Endothelial cell of umbilical vein (primary cell): ENCODE measurements at places on chromosomes 2 and 18. TPM values are rescaled to one million over a fixed set of nuclear protein-coding genes. Genes with fewer than 3 reads are reported as not detected.

GRCh38 chr2:30713698-30714097 lies 93.5 kb downstream of the CAPN13 start:
- no peak overlapping the region for H3K4me3 ChIP-seq
- H3K36me3 ChIP-seq, result no peaks in the 10 kb centered on the region
- H3K27me3 ChIP-seq, result no peaks in the 10 kb centered on the region
- H3K4me1 ChIP-seq, result no peaks in the 10 kb centered on the region
- no peak for DNase-seq
- H3K27ac ChIP-seq, result no peak overlapping the region

DNA sequence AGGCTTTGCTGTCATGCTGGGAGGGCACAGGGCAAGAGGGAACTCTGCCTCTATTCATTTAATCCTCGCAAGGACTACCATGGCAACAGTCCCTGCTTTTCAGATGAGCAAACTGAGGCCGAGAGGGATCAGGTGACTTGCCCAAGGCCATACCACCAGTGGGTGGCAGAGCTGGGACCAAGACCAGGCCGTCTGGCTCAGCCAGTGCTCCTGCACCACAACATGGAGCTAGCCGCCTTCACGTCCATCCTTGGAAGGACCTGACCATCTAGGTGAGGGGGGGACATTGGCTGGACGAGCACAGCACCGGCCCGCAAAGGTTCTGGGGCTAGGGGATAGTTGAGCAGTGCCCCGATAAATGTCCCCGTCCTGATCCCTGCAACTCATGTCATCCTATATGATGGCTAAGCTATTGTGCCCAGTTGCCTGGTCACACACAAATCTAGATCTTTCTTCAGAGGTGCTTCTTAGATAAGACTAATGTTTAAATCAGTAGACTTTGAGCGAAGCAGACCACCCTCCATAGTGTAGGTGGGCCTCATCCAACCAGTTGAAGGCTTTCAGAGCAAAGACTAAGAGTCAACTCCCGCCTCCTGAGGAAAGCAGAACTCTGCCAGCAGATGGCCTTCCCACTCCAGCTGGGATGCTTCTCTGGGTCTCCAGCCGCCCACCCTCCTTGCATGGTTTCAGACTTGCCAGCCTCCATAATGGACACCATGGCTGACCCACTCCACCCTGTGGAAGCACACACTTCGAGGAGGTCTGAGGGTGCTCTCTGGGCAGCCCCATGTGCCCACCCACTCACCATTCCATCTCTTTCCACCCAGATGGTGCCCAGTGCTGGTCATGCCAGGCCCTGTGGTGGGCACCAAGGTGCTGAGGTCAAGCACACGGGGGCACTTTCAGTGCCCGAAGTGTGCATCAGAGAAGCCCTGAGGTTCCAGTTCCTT lies 214.8 kb upstream of the RAB6C start:
- DNase-seq, result no peak
- no peaks in the 10 kb centered on the region for H3K27me3 ChIP-seq
- H3K36me3 ChIP-seq, result no peaks in the 10 kb centered on the region
- H3K27ac ChIP-seq, result no peak overlapping the region
- no peak overlapping the region for H3K4me3 ChIP-seq
- H3K4me1 ChIP-seq, result no peaks in the 10 kb centered on the region

GRCh38 chr2:74142340-74142739 lies 5.4 kb downstream of the BOLA3 start:
- H3K36me3 ChIP-seq, result no peaks in the 10 kb centered on the region
- no peak for DNase-seq
- no peaks in the 10 kb centered on the region for H3K27me3 ChIP-seq
- no peak overlapping the region for H3K27ac ChIP-seq

DNA sequence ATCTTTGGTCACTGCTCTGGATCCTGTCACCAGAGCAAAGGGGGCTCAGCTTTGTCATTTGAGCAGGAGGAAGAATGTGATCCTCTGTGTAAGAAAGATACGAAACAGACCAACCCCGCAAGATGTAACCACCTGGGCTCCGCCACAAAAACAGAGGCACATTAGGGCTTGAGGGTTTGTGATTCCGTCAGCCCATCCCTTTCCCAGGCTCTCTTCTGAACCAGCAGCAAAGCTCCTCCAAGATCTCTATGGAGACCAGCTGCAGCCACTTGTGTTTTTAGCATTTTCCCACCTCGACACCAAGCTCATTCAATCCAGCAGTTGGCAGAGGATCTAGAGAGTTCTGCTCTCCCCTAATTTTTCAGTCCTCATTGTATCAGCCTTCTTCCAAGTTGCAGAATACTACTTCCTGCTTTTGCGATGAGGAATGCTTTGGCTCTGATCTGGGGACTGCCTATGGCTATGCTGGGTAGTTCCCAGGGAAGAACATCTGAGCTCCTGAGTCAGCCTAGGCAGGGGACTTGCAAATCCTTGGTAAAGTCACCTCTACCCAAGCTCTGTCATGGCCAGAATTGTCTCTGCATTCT lies 139.6 kb upstream of the RAB12 start:
- H3K27me3 ChIP-seq, result no peaks in the 10 kb centered on the region
- no peaks in the 10 kb centered on the region for H3K36me3 ChIP-seq
- peaks cover 13% of the 10 kb centered on the region for H3K4me1 ChIP-seq

DNA sequence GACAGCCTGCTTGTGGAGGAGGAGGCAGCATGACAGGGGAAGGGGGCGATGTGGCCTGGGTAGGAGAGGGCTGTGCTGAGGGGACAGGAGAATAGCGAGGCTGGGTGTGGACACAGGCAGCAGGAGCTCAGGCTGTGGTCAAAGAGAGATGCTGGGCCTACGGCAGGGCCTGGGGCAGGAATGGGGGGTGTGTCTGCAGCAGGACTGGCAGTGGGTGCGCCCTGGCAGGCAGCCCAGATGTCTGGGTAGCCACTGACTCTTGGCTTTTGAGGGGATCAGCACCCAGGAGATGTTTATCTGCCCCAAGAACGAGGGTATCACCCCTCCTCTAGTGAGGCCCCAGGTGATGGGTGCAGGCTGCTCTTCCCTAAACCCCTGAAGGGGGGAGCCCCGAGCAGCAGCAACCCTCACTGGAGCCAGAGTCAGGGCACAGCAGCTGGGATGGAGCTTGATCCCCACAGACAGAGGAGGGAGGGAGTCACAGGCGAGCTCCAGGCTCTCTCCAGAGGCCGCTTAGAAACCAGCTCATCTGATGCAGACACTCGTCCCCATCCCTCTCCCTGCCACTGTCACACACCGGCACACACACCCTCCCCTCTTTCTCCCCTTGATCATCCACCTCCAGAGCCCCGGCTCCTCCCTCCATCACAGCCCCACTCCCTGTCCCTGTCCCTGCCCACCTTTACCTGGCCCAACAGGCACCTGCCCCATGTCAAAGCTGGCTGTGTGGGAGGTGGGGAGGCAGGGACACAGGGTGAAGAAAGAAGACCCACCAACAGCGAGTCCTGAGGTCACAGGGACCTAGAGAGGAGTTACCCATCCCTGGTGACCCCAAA lies 29.8 kb upstream of the TNS1 start:
- no peaks in the 10 kb centered on the region for H3K4me1 ChIP-seq
- no peak for DNase-seq
- H3K36me3 ChIP-seq, result no peaks in the 10 kb centered on the region
- H3K27ac ChIP-seq, result no peak overlapping the region
- peaks cover 16% of the 10 kb centered on the region for H3K27me3 ChIP-seq

GRCh38 chr2:134351016-134351415 lies 97.1 kb downstream of the MGAT5 start:
- no peak for DNase-seq
- no peak overlapping the region for H3K27ac ChIP-seq
- H3K27me3 ChIP-seq, result no peaks in the 10 kb centered on the region
- no peak overlapping the region for H3K4me3 ChIP-seq
- H3K36me3 ChIP-seq, result no peaks in the 10 kb centered on the region
- peaks cover 8% of the 10 kb centered on the region for H3K4me1 ChIP-seq

- no peaks in the 10 kb centered on the region for H3K27me3 ChIP-seq
- no peak overlapping the region for H3K27ac ChIP-seq
- no peaks in the 10 kb centered on the region for H3K36me3 ChIP-seq
- no peak overlapping the region for H3K4me3 ChIP-seq
These were observed 16.5 kb upstream of the GBX2 start for GRCh38 chr2:236184701-236185100.

- no peaks in the 10 kb centered on the region for H3K4me1 ChIP-seq
- no peak overlapping the region for H3K4me3 ChIP-seq
- no peaks in the 10 kb centered on the region for H3K36me3 ChIP-seq
- no peaks in the 10 kb centered on the region for H3K27me3 ChIP-seq
These were observed 252.4 kb downstream of the NDUFA10 start for GRCh38 chr2:239772721-239773120.

DNA sequence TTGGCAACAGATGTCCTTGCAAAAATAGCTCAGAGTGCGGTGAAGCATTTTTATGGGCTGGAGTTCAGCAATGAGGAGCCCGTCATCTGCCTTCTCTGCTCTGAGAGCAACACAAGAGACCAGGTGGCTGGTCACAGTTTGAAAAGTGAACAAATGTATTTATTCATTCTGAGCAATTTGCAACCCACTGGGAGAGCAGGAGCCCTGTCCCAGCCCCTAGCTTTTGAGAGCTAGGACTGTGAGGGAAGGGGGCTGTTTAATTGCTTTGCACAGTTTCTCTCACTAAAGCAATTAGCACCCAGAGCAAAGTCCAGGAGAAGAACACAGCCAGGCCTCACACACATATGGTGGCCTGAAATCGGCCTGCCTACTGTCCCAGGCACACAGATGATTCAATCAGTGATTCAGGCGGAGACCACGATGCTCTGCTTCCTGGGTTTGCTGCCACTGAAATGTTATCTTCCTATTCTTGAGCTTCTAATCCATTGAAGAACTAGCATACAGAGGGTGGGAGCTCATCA lies 646.1 kb upstream of the ACVR2A start:
- no peak overlapping the region for H3K27ac ChIP-seq
- no peak overlapping the region for H3K4me3 ChIP-seq
- no peak for DNase-seq
- no peaks in the 10 kb centered on the region for H3K4me1 ChIP-seq
- no peaks in the 10 kb centered on the region for H3K27me3 ChIP-seq
- no peaks in the 10 kb centered on the region for H3K36me3 ChIP-seq

GRCh38 chr2:79993144-79993543 lies 311.4 kb downstream of the LRRTM1 start:
- H3K4me3 ChIP-seq, result no peak overlapping the region
- H3K27me3 ChIP-seq, result no peaks in the 10 kb centered on the region
- H3K27ac ChIP-seq, result no peak overlapping the region
- no peaks in the 10 kb centered on the region for H3K4me1 ChIP-seq
- H3K36me3 ChIP-seq, result no peaks in the 10 kb centered on the region

- no peaks in the 10 kb centered on the region for H3K27me3 ChIP-seq
- H3K4me3 ChIP-seq, result peak overlapping the region; percentile 98
- peak overlapping the region; percentile 52 for H3K27ac ChIP-seq
- H3K36me3 ChIP-seq, result no peaks in the 10 kb centered on the region
These were observed 674 bp downstream of the PTPN4 start for GRCh38 chr2:119760237-119760955.

DNA sequence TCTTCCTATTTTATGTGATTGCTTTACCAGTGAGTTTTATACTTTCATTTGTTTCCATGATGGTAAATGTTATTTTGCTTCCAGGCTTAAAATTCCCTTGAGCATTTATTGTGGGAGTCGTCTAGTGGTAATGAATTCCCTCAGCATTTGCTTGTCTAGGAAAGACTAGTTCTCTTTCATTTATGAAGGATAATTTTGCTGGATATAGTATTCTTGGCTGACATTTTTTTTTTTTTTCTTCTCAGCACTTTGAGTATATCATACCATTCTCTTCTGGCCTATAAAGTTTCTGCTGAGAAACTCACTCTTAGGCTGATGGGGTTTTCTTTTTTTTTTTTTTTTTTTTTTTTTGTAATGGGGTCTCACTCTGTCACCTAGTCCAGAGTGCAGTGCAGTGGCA lies 99.1 kb downstream of the EDAR start:
- H3K4me1 ChIP-seq, result no peaks in the 10 kb centered on the region
- H3K4me3 ChIP-seq, result no peak overlapping the region
- no peaks in the 10 kb centered on the region for H3K27me3 ChIP-seq
- no peak overlapping the region for H3K27ac ChIP-seq
- no peaks in the 10 kb centered on the region for H3K36me3 ChIP-seq
- no peak for DNase-seq

DNA sequence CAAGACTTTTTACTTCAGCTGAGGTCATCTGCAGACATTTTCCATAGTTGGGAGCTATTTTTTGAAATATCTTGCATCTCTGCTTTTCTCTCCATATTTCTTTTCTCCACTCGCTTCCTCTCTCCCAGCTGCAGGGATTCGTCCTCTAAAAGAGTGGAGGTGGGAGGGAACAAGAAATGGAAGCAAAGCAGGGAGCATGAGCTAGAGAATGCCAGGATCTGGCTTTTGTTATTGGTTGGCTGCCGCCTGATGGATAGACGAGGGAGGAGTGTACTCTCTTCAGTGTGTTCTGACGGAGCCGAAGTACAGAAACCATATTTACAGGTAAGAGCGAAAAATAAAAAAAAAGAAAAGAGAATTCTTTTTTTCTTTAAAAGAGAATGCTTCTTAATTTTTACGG lies at the start of gene CSRNP3:
CSRNP3 (plus strand) TSS at position 282 of the 400 bp plus-strand sequence. CDS start 125,368 bp downstream, outside the sequence.
- H3K36me3 ChIP-seq, result no peaks in the 10 kb centered on the region
- no peak within 1 kb of the TSS for H3K27ac ChIP-seq
- no peaks in the 10 kb centered on the region for H3K27me3 ChIP-seq

DNA sequence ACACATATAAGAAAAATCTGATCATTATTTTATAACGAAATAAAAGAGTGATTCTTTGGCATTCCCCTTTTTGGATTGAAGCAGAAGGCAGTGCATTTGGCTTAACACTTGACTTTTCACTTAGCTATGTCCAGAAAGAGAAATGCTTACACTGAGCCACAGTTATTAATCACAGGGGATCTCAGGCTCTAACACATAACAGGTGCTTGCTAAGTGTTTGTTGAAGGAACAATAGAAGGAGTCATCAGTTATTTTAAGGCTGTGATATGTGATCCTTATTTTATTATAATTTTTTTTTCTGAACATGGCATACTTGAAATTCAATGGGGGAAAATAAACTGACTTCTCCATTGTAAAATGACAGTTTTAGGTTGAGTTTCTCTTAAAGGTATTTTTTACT lies 209.5 kb downstream of the UBE2E3 start:
- no peak overlapping the region for H3K27ac ChIP-seq
- DNase-seq, result no peak
- no peaks in the 10 kb centered on the region for H3K4me1 ChIP-seq
- no peak overlapping the region for H3K4me3 ChIP-seq

The FOXD4L1 gene
- total RNA-seq, result 0.18 TPM in 1 of 2 replicates, not detected in the other

The MGAT4A gene
- total RNA-seq, result 42.2 and 47.6 TPM in 2 replicates

The NCKAP1 gene
- total RNA-seq, result 121 and 130 TPM in 2 replicates

The C2orf81 gene
- 0.51 and 0.71 TPM in 2 replicates for total RNA-seq

The GNAL gene
- 0.65 and 0.73 TPM in 2 replicates for total RNA-seq

The BOD1L2 gene
- not detected in 2 replicates for total RNA-seq

The B3GNT2 gene
- total RNA-seq, result 17.8 and 21.2 TPM in 2 replicates

The CCDC121 gene
- total RNA-seq, result 1.7 and 3.3 TPM in 2 replicates

The SERPINB11 gene
- not detected in 2 replicates for total RNA-seq
